Stimulated activated CD4-positive, alpha-beta T cell treated with anti-CD3 and anti-CD28 coated beads, Interleukin-2, amount 100 ng/mL, for 48 hours (primary cell): ENCODE measurements at places on chromosomes 7 and 10.
A peak's percentile ranks its signal among the peaks of the same experiment; 100 is the strongest.

DNA sequence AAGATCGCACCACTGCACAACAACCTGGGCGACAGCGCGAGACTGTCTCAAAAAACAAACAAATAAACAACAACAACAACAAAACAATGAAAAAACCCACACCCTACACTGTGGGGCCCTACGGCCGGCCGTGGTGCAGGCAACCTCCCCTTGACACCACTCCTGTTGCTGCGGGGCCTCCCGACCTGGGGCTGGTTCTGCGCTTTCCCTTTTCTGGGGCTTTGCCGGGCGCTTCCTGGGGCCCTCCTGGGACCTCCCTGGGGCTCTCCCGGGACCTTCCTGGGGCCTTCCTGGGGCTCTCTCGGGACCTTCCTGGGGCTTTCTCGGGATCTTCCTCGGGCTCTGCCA is 46.6 kb downstream of the INSIG1 start:
- DNase-seq, result peak; percentile 10

DNA sequence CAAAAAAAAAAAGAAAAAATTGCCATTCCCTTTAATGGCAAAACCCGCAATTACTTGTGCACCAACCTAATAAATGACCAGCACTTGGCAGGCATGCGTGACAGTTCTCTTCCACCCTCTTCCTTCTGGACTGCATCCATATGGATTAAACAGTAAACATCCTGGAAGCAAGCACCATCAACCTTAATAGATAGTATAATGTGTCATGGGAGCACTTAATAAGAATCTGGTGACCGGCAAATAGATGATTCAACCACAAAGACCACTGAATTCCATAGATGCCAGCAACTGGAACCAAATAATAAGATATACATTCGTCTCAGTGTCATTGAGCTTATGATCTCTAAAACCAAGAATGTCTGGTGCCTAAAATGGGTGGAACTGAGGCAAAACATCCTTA is 610.2 kb downstream of the CALN1 start:
- no peak for DNase-seq

DNA sequence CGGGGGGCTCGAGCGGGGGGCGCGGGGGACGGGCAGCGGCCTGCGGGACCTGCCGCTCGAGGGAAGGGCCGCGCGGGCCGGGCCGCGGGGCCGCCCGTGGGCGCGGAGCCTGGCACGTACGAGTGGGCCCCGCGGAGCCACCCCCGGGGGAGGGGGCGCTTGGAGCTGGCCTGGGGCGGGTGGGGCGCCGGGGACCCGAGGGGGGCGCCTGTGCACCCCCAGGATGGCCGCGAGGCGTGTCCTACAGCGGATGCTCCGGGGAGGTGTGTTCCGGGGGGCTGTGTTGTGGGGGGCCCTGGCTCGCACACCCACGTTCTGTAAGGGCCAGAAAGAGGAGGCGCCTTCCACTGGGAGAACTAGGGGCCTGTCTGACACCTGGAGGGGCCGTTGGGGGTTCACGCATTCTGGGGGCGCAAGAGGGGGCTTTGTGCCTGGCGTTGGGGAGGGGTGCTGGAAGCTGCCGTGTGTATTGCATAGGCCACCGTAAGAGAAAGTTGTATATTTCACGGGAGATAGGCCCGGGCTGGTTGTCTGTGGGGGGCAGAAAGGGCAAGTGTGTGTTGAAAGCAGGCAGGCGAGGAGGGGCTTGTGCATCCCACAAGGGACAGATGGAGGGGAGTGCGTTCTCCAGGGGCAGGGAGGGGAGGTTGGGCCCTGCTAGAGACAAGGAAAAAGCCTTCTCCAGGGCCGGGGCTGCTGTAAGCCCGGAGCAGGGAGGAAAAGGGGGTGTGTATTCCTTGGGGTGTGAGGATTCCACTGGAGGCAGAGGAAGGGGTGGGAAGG is 663 bp downstream of the VPS37D start:
- DNase-seq, result no peak

DNA sequence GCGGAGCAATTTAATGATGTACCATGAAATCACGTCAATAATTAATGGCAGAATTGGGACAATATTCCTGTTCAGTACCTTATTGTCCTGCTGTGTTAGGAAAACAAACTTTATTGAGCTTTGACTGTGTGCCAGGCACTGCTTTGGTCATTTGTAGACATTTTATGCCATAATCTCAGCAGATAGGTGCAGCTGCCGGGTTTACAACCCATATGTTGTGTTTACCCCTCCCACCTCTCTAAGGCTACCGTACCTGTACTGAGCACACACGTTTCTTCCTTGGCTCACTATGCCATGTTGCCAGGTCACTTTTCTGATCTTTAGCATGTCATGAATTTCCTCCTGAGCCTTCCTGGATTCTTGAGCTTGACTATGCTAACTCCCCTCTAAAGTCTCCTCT is 422.2 kb downstream of the PHTF2 start:
- DNase-seq, result no peak

- no peak for DNase-seq
Observed at GRCh38 chr7:42945821-42946626, 13.8 kb downstream of the MRPL32 start.

DNA sequence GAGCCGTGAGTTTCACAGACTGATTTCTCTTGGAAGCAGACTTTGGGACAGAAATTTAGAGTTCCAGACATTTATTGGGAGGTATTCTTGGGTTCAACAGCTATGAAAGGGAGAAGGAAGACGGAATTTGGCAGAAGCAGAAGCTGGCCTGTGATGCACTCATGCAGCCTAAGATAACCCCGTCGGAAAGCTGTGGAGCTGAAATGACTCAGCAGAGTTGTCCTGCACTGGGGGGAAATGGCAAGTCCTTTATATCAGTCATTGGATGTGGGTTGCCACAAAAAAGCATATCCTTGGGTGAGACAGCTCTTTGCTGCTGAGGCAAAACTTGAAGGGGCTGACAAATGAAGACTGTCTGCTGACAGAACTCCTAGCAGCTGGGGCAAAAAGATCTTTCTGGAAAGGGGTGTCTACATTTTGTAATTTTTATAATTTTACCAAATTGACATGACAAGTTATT is 11.5 kb upstream of the MICU1 start:
- peak; percentile 5 for DNase-seq

DNA sequence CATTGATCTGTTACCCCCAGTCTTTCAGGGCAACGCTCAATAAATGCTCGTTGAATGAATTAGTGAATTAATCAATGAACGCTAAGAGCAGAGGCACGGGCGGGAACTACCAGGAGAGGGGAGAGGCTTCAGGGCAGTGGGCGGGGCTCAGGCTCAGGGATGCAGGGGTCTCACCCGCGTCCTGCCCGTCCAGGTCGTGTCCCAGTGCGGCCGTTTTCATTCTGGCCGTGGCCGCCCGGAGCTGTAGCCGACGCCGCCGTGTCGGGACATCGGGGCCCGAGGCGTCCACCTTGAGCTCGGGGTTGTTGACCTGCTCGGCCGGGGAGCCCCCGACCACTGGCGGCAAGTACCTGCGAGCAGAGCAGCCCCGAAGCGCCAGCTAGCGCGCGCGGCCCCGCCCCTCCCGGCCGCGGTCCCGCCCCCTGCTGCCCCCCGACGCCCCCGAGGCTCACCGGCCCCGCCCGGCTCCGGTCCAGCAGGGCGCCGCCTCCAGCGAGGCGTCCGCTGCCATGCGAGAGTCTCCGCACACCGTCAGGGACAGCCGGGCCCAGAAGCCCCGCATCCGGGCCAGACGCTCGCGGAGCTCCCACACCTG is 2.8 kb upstream of the GAL3ST4 start:
- DNase-seq, result no peak

- DNase-seq, result no peak
Observed at GRCh38 chr10:75512203-75512933, 80.9 kb downstream of the LRMDA start.
